Activated CD8-positive, alpha-beta memory T cell treated with anti-CD3 and anti-CD28 coated beads, Interleukin-2, amount 50 U/mL, for 4 hours (primary cell): ENCODE measurements at places on chromosomes 3 and 15.
A peak's percentile ranks its signal among the peaks of the same experiment; 100 is the strongest.

- DNase-seq, result no peak
Observed at GRCh38 chr15:62985768-62986167, 56.8 kb upstream of the TPM1 start.

GRCh38 chr3:175193815-175194518 is 334.8 kb downstream of the NAALADL2 start:
- no peak for DNase-seq

DNA sequence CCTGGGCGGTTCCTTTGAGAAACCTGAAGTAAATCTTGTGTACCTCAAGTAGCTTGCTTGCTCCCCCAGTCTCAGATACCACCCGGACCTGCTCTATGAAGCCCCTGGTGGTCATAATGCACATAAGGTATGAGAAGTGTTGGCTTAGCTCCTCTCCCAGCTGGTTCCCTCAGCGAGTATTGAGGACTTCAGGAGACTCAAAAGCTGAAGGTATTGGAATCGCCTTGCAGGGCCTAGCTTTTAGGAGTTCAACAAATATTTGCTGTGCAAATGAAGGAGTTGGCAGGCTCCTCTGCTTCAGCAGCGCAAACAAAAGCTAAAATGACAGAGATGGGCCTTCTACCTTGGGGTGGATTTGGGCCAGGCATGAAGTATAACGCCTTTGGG is 1.7 kb downstream of the CMTM8 start:
- peak; percentile 33 for DNase-seq

- DNase-seq, result no peak
Observed at GRCh38 chr3:165206454-165207266, 10.5 kb upstream of the SLITRK3 start.

DNA sequence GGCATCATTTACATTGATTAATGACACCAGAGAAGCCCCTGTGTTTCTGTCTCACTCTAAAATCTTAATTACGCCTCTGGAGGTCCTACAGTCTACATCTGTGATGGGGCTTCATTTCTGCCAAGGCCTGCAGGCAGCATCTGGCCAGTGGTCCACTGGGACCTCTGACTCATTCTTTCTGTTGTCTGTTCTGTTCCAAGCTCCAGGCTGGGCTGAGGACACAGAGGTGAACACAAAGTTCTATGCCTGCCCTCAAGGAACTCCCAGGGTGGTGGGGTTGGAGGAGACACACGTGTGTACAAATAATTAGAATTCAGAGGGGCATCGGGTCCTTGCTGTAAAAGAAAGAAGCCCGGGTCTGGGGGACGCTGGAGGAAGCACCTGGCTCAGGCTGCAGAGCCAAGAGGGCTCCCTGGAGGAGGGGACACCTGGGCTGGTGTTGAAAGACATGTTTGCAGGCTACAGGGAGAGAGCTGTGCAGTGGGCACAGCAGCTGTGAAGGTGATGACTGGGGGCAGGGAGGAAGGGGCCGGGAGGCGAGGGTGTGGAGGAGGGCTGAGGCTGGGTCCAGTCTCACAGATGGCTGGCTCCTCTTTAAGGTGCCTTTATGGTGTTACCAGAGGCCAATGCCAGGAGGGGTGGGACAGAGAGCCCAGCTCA is 103.3 kb upstream of the PRR23E start:
- no peak for DNase-seq

GRCh38 chr3:39327746-39328349 is 1.7 kb upstream of the CCR8 start:
- no peak for DNase-seq

DNA sequence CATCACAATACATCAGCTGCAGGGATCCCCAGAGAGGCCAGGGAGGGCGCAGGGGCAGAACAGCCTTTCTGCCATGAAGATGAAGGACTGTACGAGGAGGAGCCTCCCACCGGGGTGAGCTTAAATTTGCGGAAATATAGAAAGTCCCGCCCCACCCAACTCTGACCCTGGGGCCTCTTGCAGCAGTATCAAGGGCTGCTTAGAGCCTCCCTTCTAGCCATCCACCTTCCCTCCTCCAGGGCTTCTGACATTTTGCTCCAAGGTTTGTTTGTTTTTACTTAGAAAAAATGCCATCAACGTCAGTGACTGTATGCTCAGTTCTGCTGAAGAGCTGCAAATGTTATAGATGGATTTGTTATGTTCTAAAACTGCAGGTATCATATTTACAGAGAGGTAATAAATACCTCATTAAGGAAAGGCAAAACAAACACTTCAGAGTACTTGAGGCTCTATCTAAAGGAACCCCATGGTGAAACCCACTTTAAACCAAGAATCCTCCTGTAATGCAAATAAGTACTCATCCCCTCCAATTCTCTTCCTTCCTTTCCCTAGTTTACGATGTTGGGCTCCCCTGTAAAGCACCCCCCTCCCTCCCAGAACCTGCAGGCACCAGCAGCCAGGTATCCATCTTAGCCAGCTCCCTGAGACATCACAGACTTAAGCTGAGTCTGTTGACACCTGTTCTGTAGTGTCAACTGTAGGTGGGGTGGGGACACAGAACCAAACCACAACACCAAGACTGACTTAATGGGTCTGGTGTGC is 30.5 kb downstream of the RFTN1 start:
- peak; percentile 25 for DNase-seq

DNA sequence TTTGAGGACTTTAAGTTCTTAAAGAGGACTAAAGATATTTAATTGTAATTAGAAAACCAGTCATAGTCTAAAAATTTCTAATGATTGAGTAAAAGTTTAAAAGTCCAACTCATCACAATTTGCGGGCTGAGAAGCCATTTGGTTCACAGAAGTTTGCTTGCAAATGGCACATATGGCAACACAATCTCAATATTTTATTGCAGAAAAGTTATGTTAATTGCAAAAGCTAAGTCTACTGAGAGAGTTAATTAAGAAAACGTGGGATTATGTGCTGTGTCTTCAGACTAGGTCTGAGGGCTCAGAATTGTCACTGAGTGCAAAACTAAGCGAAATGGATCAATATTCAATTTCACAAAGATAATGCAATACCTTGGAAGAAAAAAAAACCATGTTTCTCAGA is 289.7 kb downstream of the PYDC2 start:
- no peak for DNase-seq

DNA sequence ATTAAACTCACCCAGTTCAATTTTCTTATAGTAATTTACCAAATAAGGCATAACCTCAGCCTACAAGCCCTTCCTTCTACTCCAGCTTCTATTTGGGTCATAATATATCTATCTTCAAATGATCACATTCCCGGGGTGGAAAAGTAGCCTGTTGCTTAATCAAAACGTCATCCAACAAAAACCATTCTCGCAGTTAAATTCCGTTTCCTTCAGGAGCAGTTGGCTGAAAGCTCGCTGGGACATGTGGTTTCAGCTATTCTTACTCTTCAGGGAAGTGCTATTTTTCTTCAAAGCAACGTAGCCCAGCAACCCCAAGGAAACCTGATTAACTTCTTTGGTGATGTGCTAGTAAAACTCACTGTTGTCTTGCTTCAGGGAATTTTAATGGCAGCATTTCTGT is 59.6 kb downstream of the MAGI1 start:
- DNase-seq, result no peak

DNA sequence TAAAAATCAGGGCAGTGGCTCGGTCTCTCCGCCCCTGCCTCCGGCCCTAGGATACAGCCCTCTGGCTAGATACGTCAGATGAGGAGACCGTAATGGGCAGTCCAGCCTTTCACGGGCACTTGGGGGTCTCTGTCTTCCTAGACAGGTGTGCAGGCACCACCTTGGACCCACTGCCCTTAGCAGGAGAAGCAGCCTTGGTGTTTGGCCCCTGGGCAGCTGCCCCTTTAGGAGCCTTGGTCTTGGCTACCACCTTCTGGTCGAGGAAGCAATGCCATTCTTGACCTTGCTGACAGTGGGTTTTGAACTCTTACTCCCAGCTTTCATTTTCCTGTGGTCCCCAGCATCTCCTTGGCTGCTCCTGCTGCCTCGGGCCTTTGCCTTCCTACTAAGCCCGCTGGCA is 149.7 kb upstream of the FRMD4B start:
- no peak for DNase-seq

DNA sequence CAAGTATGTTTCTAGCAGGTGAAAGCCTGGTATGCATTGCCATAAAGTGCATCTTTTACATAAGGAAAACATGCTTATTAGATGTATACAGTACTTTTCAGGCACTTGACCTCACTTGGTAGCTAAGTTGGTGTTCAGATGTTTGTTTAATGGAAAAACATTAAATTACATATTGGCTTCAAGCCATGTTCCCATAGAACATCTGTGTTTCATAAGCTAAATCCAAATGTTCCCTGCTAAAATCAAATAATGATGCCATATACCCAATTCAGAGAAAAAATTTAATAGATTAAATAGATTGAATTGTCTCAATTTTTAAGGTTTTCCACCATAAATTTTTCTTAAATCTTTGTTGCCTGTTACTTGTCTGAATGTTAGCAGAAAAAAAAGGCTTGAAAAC is 19.1 kb upstream of the RPL22L1 start:
- DNase-seq, result no peak

DNA sequence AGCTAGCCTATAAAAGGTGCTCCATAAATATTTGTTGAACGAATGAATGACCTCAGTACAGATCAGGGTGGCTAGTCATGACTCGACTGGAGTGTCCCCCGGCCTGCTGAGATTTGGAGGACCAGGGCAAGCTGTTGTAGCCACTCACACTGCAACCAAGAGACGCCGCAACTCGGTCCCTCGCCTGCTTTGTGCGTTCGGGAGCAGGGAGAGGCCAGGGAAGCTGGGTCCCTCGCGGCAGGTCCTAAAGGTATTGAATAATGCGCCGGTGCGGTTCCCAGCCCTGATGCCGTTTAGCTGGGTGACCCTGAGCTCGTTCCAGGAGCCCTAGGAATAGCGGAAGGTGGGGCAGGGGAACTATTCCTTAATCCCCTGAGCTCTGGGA is 1.8 kb downstream of the IGDCC4 start:
- no peak for DNase-seq
